ENCODE measurements at places on chromosomes 5 and 9.

- no peak for DNase-seq
Observed at GRCh38 chr9:6415266-6415665, 2.3 kb downstream of the UHRF2 start.

DNA sequence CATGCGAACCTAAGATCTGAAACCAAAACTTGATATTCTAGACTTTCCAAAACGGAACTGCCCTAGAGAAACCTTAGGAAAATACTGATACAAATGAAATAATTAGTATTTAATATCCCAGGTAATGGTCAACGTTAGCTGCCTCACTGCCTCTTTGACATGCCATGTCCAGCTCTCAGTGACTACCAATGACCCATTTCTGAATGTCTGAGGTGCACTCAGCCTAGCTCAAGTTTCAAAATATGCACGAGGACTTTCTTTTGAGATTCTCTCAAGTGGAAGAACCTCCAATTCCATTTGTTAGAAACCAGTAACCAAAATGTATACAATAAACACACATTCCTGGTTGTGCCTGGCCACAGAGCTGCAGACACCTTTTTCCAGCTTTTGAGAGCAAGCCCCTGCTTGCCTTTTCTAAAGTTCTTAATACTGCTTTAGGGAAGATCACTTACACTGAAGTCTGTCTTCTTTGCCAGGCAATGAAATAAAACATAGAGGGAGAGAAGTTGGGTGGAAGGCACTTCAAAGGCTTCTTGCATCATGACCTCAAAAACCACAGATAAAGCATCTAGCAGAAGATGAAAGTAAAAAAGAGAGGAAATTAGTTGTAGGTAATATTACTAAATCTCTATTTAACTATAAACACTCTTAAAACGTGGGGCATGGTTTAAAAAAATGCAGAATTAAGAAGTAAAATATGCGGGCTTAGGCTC lies 87.9 kb downstream of the MRPS27 start:
- no peak for DNase-seq

DNA sequence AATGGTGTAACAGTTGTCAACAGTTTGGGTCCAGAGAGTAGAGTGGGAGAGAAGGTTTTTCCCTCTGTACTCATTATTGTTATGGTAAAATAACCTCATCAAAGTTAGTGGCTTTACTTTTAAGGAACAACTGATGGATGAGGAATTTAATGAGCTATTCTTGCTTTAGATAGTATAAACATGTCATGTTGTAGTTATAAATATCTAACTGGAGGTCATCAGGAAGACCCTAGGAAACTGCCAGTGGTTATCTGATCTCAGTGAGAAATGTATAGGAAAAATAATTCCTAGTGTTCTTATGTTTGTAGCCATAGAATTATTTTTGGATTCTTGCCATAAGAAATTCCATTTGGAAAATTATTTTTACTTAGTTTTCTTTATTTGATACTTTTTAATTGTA lies 4.1 kb downstream of the ERCC6L2 start:
- DNase-seq: no peak

DNA sequence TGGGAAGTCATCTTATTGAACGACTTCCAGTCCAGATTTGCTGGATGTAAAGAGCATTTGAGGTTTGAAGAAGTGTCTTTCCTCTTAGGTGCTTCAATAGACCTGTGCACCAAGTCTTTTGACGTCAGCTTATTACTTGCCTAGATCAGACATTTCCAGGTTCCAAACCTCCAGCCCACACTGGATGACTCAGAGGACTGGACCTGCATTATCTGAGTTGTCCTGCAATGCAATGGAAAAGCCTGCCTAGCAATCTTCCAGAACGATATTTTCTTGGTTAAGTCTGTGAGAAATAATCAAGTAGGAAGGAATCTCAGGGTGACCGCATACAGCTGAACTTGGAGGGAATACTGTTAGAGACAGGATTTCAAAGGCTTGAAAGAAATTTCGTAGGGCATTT lies 147.2 kb upstream of the MOCS2 start:
- DNase-seq: no peak

- no peak for DNase-seq
Observed at GRCh38 chr5:38888041-38888440, 42.2 kb downstream of the OSMR start.

GRCh38 chr9:35618854-35619799 lies 914 bp upstream of the CD72 start:
- DNase-seq: no peak

DNA sequence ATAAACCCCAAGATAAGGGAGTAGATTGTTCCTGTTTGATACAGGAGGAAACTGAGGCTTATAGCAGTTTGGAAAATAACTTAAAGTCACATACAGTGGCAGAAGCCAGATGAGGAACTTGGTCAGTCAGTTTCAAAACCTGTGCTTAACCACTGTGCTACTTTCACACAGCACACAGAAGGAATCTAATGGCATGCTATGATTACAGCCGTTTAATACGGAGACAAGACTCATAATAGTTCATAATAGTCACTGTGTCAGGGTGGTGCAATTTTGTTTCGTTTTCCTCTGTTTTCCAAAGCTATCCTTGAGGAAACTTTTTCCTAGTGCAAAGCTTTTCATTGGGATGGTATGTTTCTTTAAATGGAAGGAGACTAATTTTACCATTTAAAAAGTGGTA lies 112.3 kb downstream of the GCNT1 start:
- DNase-seq: no peak

Data from neuronal stem cell (in vitro differentiated cells).